Midbrain (tissue), 1 donor: ENCODE measurements at places on chromosomes 1 and 21.

DNA sequence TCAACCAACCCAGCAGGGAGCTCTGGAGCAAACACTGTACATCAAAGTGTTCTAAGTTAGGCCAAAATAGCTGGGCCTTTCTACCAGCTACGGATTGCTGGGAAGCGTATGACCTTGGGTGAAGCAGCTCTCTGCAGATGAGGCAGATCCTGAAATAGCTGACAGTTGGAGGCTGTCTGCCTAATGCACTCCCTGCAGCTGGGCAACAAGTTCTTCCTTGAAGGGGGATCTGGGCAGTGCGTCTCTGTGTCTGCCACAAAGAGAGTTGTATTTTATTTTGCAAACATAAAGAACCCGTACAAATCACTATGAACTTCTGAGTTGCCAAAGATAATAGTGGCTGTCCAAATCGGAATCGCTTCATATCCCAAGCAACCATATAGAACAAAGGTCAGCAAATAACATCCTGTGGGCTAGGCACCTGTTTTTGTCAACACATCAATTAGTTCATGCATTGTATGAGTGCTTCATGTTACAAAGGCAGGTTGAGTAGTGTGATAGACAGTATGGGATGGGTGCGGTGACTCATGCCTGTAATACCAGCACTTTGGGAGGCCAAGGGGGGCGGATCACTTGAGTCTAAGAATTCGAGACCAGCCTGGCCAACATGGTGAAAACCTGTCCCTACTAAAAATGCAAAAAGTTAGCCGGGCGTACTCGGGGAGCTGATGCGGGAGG lies 29.1 kb upstream of the KLF17 start:
- no peak for DNase-seq

DNA sequence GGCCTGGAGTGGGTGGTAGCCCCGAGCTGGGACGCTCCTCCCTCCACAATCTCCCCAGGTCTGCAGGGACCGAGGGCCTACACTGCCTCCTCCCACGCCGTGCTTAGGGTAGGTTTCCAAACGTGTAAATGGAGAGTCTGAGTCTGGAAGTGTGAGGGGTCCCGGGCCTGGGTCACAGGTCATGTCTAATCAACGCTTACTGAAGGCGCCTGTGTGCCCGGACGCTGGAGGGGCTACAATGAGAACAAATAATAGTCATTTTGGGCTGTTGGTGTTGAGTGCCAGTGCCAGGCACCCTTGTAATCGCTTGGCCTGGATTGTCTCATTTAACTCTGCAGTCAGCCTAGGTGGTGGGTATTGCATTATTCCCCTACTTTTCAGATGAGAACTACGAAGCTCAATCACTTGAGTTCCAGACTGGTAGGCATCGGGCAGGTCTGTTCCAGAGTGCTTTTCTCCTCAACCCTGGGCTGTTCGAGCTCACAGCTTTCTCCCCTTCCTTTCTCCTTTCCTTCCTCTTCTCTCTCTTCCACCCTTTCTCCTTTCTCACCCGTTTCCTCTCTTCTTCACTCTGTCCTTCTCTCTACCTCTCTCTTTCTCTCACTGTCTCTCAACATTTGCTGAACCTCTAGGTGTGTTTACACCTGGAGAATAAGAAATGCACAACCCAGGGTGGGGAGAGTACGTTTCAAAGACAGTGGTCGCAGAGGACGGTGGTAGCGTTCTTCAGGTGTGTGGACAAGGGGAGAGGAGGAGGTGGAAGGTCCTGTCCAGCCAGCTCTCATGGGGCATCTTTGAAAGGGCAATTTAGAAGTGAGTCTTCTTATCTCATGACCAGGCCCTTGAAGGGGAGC lies 883 bp downstream of the SLC66A1 start:
- DNase-seq: no peak

DNA sequence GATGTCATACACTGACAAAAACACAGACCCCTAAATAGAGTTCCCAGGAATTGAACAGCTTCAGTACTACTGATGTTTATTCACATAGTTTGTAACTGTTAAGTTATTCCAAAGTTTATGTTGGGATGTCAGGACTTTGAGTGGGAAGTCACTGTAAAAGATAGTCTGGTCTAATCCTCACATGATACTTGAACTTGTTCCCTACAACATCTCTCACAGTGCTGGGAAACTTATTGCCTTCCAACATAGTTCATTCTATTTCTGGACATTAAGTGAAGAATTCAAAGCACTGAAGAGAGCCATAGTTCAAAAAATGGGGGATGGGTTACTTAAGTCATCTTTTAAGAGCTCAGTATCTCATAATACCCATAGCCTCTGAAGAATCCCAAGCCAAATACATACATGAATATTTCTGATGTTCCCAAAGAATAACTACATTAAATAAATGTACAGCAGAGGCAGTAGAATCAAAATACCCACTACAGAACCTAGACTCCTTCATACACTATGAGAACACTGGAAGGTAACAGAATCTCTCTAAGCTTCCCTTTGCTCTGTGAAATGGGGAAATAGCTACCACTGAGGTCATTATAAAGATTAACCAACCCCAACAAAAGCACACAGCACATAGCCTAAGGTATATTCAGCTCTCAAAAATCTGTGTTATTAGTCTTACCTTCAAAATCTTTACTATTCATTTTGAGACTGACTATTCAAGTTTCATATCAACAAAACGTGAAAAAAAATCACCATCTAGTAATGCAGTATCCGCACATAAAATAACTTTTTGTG lies 81.4 kb downstream of the ESRRG start:
- DNase-seq: no peak

DNA sequence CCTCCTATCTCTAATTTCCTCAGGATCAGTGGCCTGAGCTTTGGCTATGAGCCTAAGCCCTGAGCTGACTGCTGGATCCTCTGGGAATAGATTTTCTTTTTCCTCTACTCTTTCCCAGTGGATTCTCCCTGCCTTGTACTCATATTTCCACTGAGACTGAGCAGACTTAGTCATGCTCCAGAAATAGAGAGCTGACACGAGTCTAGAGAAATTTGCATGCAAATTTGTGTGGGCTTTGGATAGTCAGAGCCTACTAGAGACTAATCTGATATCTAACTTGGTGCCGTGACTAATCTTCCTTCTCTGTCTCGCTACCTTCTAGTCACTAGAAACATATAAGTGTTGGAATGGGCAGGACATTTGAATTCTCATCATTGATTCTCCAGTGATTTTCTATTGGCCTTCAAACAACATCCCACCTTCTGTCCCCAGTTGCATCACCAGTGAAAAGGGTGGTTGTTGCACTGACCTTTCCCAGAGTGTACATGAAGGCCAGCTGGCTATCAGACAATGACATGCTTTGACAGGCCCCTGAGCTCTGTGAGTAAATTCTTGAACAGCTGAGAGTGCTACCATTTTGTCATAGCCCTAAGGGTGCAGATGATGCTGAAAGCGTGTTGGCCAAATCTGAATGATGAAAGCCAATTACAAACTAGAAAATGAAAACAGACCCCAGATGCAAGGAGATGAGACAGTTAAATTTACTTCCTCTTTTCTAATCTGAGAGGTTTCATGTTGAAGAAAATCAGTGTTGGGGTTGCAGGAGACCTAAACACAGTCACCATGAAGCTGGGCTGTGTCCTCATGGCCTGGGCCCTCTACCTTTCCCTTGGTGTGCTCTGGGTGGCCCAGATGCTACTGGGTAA lies at the start of gene FCRLA:
FCRLA (plus strand) TSS at position 748 of the 866 bp plus-strand sequence; CDS start at position 784, 36 bp downstream.
- no peak for DNase-seq

GRCh38 chr1:36358514-36359084 lies 27.1 kb downstream of the STK40 start:
- no peak for DNase-seq

DNA sequence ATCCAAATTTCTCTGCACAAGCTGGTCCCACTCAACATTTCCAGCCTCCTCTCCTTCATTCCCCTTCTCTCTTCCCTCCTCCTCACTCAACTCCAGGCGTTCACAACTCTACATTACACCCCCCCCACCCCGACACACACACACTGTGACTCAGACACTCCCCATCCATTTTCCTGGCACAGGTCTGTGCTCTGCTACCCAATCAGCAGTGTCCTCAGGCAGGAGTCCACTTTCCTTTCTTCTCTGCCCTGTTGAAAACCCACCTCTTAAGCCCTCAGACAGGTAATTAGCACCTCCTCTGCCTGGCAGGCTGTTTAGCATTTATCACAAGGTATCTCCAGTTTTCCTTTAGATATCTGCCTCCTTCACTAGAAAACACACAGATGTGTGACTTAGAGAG lies 8.8 kb upstream of the LMX1A start:
- DNase-seq: no peak

- DNase-seq: no peak
Measured at GRCh38 chr1:44513111-44513510, 108.1 kb downstream of the RNF220 start.

DNA sequence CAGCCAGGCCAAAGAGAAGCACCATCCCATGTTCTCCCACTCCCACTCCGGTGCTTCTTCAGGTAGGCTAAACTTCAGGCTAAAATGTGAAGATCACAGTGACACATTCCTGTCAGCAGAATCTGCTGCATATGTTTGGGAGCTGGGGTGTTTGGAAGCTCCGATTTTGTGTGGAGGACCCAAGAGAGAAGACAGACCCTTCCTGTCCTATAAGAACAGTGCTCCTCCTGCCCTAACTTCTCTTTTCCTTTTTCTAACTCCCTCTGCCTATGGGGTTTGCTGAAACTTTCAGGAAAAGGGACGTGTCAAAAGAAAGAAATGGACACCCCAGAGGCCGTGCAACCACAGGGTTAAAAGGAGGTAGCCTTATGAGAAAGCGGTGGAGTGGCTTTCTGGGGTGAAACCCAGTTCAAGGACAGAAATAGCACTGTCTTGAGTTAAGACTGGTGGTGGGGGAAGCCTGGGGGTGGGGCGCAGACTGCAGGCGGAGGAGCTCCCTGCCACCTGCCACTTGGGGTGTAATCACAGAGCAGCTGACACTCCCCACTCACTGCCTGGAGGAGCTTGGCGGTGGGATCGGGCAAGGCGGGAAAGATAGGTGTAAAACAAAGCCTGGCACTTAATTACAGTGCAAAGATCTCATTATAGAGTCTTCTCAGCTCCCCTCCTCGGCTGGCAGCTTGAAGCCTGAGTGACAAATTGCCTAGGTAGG lies 645 bp upstream of the TLR5 start:
- DNase-seq: no peak

DNA sequence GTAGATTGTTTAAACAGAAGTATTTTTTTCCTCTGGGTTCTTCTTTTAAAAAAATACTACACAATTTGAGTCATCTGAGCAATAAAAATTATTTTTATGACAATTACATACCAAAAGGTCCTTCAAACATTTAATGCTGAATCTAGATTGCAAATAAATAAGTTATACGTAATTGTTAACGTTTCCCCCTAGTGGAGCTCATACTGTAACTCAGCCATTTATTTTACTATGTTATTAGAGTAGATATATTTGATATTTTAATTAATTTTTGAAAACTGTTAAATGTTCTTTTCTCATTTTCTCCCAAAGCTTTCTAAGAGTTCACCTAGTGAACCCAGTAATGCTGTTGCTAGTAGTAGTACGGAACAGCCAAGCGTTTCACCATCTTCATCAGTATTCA lies 33.5 kb downstream of the ZMYM1 start:
- no peak for DNase-seq

GRCh38 chr1:116312681-116313069 lies 60.4 kb upstream of the ATP1A1 start:
- no peak for DNase-seq

DNA sequence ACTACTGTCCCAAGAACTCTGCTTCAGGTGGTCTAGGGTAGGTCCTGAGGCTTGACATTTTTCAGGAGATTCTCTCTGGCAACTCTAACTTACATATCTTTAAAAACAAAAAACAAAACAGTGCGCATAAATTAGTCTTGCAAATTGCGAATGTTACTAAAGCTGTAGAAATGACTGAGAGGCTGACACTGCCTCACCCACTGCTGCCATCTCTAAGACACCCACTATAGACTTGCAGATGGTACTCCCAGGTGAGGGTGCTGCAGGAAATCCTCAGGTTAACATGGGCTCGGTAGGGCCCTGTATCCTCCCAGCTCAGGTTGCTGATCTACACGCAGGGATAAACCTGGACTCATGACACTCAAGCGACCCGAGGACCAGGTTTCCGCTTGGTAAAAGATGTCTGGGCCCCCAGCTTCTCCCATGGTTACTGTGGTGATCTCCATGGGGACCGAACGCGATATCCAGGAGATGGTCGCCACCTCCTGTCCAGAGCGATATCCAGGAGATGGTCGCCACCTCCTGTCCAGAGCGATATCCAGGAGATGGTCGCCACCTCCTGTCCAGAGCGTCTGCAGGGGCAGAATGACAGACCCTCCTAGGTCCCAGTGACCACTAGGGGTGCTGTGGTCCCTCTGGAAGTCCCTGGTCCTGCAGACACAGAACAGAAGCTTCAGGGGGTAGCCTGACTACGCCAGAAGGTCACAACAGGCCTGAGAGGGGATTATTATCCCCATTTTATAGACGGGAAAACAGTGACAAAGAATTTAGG lies 16.2 kb upstream of the LY9 start:
- no peak for DNase-seq

DNA sequence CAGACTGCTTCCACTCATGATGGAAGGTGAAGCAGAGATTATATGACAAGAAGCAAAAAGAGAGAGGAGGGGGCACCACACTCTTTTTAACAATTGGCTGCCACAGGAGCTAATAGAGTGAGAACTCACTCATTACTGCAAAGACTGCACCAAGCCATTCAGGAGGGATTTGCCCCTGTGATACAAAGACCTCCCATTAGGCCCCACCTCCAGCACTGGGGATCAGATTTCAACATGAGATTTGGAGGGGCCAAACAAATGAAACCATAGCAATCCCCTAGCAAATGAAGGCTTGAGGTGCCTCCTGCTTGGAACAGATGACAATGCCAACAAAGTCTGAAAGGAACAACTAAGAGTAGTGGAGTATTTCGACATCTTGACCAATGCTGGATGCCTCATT lies 122.5 kb upstream of the COA6 start:
- DNase-seq: no peak

GRCh38 chr1:39540504-39541031 lies 36.0 kb downstream of the PABPC4 start:
- peak; percentile 43 for DNase-seq

- DNase-seq: peak; percentile 63
Measured at GRCh38 chr21:32940079-32941014, 85.4 kb upstream of the OLIG2 start.

- DNase-seq: no peak
Measured at GRCh38 chr1:22449636-22450035, 2.0 kb upstream of the ZBTB40 start.

- DNase-seq: no peak
Measured at GRCh38 chr21:39754811-39755210, 9.8 kb downstream of the IGSF5 start.

DNA sequence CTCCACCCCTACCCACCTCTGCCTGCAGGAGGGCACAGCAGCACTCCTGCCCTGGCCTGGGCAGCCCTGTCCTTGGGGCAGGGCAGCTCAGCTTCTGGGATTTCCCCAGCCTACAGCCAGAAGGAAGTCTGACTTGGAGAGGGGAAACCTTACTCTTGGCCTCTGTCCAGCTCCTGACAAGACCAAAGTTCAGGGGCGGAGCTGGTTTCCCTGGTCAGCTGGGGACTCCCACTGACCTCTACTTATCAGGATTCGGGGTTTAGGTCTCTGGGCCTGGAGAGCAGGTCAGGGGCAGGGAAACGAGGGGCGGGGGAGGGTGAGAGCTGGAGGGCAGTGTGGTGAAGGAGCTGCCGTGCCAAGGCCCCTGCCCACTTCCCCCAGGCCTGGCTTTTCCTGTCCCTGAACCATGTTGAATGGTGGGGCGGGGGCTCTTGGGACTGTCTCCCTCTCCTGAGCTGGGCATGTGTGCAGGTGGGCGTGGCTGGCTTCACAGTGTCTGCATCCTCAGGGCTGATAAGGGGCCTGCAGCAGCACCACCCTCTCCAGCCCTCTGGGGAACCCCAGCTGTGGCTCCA lies 16.8 kb upstream of the ETV3 start:
- DNase-seq: no peak
